ENCODE measurements at places on chromosomes 4 and X.

DNA sequence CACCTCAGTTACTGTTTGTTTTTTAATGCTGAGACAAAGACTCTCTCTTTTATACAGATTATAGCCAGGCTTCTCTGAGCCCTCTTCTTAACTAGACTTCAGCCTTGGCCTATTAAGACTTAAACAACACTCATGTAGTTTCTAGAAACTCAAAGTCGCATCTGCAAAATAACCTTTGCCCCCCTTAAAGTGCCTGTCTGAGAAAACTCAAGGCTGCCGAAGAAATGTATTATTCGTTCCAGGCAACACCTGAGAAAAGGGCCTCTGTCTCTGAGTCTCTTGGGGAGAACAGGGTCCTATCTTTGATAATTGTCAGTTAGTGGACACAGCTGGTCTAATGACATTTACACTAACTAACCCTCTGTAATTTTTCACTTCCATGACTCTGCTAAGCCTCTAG, 60.8 kb upstream of the HPGD start:
- DNase-seq, result no peak

GRCh38 chrX:14501327-14501726, 28.0 kb upstream of the GLRA2 start:
- DNase-seq, result no peak

DNA sequence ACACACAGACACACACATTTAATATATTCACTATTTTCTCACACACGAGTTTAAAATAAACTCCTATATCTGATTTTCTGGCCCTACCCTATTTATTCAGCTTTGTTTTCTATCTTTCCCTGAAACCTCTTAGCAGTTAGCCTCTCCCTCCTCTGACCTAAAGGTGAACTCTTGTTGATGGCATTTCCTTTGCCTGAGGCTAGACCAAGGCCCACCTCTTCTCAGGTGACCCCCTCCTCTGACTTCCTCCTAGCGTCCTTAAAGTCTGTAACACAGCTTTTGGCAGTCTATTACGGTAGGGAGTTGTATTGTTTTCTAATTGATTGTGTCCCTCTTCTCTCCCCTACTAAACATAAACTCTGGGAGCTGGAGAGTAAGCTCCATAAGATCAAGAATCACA, 1.7 kb upstream of the SRPX2 start:
- no peak for DNase-seq

DNA sequence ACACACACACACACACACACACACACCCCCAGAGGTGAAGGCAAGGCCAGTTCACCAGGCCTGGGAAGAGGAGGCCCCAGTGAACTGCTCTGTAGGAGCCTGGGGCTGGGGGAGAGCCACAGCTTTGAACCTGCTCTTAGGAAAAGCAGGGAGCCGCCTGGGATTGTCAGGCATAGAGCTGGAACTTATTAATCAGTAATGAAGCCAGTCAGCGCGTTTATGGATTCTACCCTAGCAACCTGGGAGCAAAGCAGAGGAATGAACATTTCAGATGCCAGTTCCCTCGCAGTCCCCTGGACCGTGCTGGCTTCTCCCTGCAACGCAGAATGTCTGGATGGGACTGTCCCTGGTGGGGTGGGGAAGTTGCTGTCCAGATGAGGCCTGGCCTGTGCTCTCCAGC, 45.3 kb upstream of the DDX3X start:
- DNase-seq, result no peak

DNA sequence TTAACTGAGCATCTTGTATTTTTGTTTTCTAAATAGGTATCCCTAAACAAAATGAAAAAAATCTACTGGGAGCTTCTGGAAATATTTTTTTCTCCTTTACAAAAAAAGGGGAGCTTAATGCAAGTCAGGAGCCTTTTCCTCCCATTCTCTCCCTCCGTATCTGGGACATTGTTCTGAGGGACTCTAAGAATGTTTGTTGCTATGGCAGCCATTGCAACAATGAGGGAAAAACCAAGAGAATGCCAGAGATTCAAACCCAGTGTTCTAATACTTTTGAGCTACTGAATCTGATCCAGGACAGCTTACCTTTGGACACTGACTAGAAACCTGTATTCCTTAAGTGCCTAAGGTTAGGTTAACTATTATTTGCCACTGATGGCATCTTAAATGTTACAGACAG, 485.7 kb upstream of the HS3ST1 start:
- DNase-seq, result no peak

GRCh38 chr4:169256101-169256612, 14.6 kb downstream of the SH3RF1 start:
- DNase-seq, result no peak

DNA sequence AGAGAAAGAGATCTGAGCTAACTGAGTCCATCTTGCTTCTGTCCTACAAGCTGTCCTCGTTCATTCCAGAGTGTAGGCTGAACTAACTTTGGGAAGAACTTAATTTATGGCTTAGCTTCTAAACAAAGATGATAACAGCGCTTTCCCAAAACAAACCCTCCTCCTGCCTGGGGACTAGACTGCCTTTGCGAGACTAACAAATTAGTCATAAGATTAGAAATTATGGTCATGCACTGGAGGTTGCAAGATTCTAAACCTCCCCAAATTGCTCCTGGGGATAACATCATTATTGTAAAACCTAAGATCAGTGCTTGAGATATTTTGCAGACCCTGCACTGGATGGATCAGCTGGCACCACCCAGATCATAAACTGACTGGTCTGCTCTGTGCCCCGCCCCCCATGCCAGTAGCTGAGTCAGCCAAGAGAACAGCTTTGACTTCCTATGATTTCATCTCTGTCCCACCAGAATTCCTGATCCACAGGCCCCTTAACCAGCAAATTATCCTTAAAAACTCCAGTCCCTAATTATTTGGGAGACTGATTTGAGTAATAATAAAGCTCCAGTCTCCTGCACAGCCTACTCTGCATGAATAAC, 883.3 kb downstream of the TRIML1 start:
- peak; percentile 29 for DNase-seq

- peak; percentile 73 for DNase-seq
These were observed 17.8 kb downstream of the TRIM2 start for GRCh38 chr4:153221783-153222706.

- no peak for DNase-seq
These were observed 16.2 kb upstream of the TSPAN5 start for GRCh38 chr4:98674404-98675173.

DNA sequence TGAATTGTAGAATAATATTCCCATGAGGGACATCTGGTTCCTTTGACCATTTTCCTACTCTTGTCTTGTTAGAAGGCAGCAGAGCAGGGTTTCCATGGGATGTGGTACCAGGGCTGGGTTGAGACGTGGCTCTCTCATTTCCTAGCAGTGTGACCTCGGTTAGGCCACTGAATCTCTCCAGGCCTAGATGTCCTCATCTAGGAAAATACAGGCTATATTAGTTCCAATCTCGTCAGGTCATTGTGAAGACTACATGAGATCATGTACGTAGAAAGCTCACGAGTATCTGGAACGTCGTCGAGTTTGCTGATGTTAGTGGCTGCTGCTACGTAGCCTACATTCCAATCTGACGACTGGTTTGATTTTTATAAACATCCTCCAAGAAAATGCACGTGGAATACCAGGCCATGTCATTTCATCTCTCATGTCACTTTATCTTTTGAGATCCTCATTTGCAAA, 278.2 kb upstream of the GATB start:
- peak; percentile 28 for DNase-seq

- DNase-seq, result peak; percentile 52
These were observed 44.3 kb downstream of the IL21 start for GRCh38 chr4:122576261-122577188.

DNA sequence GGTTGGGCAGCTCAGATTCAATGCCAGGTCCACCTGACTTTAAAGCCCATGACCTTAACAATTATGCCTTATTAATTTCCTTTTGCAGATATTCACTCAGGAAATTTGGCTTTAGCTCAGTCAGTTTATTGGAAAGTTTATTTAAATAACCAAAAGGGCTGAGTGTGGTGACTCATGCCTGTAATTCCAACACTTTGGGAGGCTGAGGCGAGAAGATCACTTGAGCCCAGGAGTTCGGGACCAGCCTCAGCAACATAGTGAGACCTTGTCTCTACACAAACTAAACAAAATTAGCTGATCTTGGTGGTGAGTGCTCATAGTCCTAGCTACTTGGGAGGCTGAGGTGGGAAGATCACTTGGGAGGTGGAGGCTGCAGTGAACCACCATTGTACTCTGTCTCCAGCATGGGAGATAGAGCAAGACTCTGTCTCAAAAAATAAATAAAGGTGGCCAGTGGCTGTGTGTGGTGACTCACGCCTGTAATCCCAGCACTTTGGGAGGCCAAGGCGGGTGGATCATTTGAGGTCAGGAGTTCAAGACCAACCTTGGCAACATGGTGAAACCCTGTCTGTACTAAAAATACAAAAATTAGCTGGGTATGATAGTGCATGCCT, 43.3 kb downstream of the RHOH start:
- DNase-seq, result no peak

DNA sequence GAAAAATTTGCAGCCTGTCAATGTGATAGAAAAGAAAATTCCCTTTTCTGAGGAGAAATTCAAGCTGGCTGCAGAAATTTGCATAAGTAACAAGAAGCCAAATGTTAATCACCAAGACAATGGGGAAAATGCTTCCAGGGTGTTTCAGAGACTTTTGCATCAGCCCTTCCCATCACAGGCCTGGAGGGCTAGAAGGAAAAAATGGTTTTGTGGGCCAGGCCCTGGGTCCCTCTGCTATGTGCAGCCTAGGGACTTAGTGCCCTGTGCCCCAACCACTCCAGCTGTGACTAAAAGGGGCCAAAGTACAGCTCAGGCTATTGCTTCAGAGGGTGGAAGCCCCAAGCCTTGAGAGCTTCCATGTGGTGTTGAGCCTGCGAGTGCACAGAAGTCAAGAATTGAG, 23.9 kb downstream of the ZNF275 start:
- DNase-seq, result no peak

GRCh38 chrX:36528661-36529060, 479.5 kb upstream of the FAM47C start:
- no peak for DNase-seq

GRCh38 chr4:152073351-152074087, 312.7 kb upstream of the GATB start:
- no peak for DNase-seq
